ENCODE measurements at places on chromosomes 3 and 15.
A peak's percentile ranks its signal among the peaks of the same experiment; 100 is the strongest.

DNA sequence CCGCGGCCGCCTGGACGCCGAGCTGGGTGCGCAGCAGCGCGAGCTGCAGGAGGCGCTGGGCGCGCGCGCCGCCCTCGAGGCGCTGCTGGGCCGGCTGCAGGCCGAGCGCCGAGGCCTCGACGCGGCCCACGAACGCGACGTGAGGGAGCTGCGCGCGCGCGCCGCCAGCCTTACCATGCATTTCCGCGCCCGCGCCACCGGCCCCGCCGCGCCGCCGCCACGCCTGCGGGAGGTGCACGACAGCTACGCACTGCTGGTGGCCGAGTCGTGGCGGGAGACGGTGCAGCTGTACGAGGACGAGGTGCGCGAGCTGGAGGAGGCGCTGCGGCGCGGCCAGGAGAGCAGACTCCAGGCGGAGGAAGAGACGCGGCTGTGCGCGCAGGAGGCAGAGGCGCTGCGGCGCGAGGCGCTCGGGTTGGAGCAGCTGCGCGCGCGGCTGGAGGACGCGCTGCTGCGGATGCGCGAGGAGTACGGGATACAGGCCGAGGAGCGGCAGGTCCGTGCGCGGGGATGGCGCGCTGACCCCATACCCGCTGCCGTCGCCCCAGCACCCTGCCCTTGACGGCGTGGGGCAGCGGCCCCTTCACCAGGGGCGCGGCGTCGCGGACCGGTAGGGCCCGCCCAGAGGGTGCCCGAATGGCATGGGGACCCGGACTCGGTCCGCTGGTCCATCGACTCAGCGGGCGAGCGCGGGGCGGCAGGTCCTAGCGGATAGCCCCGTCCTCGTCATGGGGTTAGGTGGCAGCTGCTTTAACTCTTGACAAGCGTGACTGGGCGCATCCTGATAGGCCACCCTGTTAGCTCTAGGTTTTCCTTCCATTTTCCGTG is 848 bp downstream of the SYNM start:
- DNase-seq: peak; percentile 67

- no peak for DNase-seq
Observed at GRCh38 chr3:56758539-56758981, 43.2 kb downstream of the ARHGEF3 start.

- no peak for DNase-seq
Observed at GRCh38 chr3:106241593-106241992, 372.8 kb upstream of the CBLB start.

DNA sequence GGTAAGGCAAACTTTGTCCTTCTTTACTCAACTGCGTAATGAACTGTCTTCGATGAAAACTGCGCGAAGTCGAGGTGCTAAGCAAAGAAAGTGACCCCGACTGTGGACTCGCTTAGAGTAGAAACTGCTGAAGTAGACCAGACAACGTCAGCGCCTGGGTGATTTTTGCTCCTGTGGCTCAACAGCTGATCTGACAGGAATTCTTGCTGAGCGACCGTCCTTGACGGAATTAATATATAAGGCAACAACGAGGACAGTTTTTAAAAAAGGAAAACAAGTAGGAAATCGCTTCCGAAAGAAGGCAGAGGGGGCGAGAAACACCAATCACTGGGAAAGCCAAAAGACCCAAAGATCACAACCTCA is 541 bp downstream of the RPS27L start:
- DNase-seq: no peak

Measured in NCI-H1417 treated with DMSO at 0.1 percent for 48 hours (cell line).